Neural crest cell (in vitro differentiated cells): ENCODE measurements at places on chromosomes 7 and 10. TPM values are rescaled to one million over a fixed set of nuclear protein-coding genes. Genes with fewer than 3 reads are reported as not detected.

GNAT3 gene
- total RNA-seq = not detected in 2 replicates

NPSR1 gene
- total RNA-seq = not detected in 2 replicates

ZNF853 gene
- total RNA-seq = 9.2 and 9.7 TPM in 2 replicates

VSTM4 gene
- 2.2 and 2.3 TPM in 2 replicates for total RNA-seq

GRCh38 chr10:109941236-109941862 is 18.0 kb upstream of the XPNPEP1 start:
- no peak for DNase-seq

DNA sequence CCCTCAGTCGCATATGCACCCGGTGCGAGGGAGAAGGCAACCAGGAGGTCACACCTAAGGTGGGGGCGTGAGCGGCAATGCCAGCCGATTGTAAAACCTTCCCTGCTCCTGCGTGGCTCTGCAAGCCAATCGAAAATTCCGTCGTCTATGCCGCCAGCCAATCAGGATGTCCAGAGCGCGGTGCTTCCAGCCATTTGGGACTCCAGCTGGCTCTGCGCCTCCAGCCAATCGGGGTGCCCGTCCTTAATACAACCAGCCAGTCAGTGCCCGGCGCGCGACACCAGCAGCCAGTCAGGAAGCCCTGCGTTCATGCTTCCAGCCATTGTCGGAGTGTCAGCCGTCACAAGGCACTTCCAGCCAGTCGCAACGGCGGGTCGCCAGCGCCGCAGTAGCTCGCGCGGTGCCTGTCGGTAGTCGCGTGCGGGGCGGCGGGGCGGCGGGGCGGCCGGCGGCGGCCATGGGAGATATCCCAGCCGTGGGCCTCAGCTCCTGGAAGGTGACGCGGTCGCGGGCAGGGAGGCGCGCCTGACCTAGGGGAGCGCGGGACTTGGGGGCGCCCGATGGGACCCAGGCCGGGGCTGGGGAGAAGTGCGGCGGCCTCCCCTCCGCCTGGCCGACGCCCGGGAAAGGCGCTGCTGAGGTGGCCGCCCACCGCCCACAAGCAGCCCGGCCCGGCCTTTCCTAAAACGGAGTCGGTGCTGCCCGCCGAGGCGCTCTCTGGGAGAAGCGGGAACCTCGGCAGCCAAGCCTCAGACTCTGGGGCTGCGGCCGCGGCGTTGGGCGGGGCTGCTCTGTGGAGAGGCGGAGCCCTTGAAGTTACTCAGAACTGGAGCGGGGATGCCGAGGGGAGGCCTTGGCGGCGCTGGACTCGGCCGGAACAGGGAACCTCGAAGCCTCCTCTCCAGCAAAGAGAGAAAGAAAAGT is at the start of gene AKR1E2:
TSS of gene AKR1E2 (plus strand) at position 340 of the 924 bp plus-strand sequence. CDS start at position 458, 118 bp downstream.
- DNase-seq = peak; percentile 46

- DNase-seq = no peak
Measured at GRCh38 chr7:145978769-145979168, 137.8 kb upstream of the CNTNAP2 start.

DNA sequence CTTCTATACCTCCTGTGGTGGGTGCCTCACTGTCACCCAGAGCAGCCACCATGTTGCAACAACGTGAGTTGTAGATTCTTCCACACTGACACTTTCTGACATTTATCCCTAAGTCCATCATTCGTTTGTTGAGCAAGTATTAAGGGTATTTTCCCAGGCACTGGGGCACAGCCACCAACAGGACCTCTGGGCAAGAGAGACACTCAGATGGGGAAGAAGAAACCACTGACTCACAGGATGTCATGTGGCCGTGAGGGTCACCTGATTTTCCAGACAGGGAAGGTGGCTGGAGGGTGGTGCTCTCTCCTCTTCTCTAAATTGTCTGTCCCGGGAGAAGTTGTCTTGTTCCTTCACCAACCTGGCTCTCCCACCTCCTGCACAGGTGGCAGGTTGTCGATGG is 51.7 kb upstream of the PPIF start:
- no peak for DNase-seq

DNA sequence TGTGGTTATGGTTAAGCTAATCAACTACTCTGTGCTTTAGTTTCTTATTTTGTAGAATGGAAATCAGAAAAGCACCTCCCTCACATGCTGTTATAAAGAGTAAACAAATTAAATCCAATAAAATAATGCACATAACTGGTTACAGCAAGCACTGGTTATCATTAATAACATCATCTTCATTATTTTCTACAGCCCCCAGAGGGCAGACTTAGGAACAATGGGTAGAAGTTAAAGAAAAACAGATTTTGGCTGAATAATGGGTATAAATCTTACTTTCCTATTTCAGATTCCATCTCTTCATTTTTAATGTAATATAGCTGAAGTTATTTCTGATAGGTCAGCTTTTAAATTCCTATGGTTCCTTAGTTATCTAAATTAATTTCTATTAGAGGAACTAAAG is 126.5 kb downstream of the DOCK4 start:
- DNase-seq = no peak

DNA sequence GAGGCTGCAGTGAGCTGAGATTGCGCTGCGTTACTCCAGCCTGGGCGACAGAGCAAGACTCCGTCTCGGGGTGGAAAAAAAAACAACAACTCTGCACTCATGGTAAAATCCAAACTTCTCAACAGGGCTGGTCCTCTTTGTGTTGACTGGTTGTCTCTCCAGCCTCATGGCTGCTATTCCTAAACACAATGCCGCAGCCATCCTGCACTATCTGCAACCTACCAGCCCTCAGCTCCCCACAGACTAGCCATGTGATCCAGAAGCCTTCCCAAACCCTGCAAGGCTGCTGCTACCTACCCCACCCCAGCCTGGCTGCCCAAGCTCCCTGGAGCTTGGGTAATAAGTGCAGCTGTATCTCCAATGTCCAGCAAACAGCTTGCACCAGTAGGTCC is 11.7 kb downstream of the ZYX start:
- no peak for DNase-seq

GRCh38 chr10:42983591-42983990 is 93.3 kb upstream of the RET start:
- DNase-seq = no peak

DNA sequence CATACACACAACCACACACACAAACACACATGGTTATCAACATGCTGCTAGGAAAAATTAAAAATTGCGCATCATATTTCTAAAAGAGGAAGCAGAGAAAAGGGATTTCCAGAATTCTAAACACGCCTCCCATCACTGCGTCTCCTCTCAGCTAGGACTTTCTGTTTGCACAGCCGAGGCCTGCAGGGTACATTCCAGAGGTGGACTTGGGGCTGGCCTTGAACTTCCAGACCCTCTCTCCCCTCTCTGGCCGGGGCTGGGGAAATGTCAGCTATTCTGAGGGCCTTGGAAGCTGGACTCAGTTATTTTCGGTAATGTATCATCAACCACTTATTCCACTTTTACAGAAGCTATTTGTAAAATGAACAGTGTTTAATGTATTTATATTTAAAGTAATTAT is 168.7 kb downstream of the GALNT17 start:
- no peak for DNase-seq

DNA sequence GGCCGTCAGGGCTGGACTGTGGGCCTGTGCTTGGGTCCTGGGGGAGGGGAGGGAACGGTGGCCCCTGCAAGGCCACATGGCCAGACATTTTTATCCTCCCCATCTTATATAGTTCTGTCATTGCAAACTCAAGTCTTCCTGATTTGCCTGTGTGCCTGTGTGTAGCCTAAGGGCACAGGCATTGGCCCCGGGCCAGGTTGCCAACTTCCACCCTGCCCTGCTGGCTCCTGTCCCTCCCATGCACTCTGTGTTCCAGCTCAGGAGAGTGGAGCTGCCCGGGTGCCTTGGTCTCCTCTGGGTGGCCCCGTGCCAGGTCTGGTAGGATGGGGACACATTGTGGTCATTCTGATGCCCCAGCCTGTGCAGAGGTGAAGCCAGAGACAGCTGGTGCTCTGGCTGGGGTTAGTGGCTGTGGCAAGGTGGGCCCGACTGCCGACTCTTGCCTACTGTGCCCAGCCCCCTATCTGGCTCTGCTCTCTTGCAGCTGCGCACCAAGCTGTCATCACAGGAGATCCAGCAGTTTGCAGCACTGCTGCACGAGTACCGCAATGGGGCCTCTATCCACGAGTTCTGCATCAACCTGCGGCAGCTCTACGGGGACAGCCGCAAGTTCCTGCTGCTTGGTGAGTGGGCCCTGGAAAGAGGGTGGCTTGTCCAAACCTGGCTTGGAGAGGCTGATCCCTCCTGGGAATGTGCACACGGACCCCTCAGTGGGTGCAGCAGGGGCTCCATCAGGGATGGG is 14.8 kb downstream of the NACAD start:
- no peak for DNase-seq

DNA sequence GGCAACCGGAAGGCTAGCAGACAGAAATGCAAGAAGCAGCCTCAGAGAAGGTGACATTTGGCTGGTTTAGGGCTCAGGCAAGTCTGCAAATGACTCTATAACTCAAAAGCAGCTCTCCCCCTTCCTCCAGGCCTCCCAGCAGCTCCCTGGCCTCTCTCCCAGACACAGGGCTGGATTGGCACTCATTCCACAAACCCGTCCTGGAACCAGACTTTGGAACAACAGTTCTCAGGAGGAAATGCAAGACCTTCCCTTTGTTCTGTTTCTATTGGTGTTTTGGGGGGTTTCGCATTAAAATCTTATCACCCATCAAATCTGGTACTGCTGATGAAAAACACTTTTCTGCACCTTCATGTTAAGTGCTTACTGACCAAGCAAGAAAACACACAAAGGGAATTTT is 40.3 kb upstream of the EFCAB10 start:
- no peak for DNase-seq

- no peak for DNase-seq
Measured at GRCh38 chr10:50541921-50542320, 81.8 kb downstream of the SGMS1 start.

DNA sequence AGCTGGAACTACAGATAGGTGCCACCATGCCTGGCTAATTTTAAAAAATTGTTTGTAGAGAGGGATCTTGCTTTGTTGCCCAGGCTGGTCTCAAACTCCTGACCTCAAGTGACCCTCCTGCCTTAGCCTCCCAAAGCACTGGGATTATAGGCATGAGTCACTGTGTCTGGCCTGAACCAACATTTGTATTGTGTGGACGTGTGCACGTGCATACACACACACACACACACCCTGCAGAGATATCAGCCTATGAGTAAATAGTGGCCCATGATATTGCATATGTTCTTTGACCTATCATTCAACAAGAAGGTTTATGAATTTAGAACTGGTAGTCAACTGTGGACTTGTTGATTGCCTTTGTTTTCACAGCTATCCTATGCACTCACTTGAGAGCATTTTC is 161.6 kb downstream of the BAMBI start:
- DNase-seq = no peak

- DNase-seq = no peak
Measured at GRCh38 chr7:105337529-105337928, 51.2 kb downstream of the SRPK2 start.

DNA sequence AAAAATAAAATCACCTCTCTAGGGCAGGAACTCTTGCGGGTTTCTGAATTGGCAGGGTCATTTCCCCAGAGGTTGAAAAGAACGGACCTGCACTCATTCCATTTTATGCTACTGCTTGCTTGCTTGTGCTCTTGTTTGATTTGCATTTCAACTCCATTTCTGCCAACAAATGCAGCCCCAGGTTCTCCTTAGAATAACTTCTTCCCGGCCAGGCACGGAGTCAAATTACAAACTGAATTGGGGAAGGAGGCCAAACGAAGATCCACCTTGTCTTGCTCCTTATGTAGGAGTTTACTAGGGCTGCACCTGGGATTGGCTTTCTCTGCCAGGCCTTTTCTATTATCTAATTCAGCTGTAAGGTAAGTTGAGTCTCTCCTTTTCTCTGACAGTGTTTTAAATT is 79.6 kb downstream of the HGF start:
- no peak for DNase-seq

- no peak for DNase-seq
Measured at GRCh38 chr7:4439444-4439843, 242.7 kb upstream of the FOXK1 start.
